ENCODE measurements at places on chromosomes 6 and 20.

- DNase-seq, result no peak
These were observed 218.9 kb downstream of the SLC24A3 start for GRCh38 chr20:19431316-19431700.

DNA sequence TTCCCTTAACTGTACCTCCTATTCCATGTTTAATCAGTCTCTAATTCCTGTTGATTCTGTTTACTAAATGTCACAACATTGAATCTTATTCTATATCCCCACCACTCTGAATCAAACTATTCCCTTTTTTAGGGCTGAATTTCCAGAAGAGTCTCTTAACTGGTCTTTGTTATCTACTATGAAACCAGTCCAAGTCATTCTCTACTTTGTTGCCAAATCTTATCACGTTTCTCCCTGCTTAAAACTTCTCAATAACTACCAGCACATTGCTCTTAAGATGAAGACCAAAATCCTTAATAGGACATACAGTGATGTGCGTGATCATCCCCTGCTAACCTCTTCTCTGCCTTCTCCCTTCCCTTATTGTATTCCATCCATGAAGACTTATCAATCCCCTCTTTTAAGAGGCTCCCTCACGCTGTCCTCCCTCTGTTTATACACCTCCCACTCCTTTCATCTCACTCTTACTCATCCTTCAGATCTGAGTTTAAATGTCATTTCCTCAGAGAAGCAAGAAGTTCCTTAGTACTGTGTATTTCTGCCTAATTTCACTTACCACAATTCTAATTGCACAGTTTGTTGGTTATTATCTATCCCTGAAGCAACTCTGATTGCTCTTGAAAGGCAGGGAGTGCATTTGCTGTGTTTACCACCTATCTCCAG lies 143.0 kb upstream of the AHI1 start:
- DNase-seq, result peak; percentile 44

DNA sequence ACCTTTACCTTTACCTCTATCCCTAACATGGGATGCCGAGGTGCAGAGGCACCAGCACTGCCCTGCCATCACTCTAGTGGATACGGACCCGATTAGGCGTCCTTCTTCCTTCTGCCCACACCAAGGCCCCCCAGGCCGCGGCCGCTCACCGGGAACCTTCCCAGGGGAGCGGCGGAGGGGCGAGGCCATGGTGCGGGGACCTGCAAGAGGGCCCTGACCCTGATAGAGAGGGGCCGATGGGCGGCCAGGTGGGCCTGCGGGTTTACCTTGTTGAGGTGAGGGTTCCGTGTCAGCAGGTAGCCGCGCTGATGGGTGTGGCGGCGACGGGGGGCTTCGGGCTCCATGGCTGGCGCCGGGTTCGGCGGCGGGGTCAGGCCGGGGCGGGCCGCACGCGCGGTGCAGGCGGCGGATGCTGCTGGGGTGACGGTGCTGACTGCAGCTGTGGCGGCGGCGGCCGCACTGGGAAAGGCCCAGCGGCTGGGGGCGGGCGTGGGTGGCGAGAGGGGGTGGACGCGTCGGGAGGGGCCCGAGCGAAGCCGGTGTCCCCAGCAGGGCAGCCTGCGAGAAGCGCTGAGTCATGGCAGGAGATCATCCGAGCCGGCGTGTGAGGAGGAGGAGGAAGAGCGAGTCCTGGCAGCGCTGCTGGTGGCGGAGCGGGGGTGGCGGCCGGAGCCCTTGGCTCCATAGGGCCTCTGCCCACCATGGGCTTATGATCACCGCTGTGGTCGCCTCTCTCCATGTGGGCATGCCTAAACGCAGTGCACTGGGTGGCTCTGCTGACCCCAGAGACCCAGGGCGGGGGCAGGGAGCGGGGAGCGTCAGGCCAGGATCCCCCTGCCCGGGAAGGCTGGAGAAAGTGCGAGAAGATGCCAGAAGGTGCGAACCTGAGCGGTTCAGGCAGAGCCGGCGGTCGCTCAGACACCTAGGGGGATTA lies at the start of gene ME1:
TSS of gene ME1 (minus strand) at position 441 of the 934 bp plus-strand sequence. CDS start at position 344, 97 bp downstream.
- peak; percentile 48 for DNase-seq

- no peak for DNase-seq
These were observed 154.0 kb downstream of the MBOAT1 start for GRCh38 chr6:20058121-20058905.

DNA sequence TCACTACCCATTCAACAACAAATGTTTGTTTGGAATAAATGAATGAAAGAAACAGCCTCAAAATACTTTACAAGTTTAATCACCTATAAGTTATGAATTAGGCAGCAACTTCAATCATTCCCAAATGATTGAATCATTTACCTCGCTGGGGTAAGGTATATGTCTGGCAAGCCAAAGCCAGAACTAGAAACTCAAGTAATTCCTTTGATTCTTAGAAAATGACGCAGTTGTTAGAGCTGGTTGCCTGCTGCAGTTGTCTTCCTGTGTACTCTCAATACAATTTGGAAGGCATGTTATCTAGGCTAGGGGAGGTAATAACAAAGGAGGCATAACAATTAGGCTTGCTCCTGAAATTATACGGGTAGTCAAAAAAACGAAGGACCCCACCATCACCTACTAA lies 160.6 kb downstream of the ATXN1 start:
- DNase-seq, result no peak

DNA sequence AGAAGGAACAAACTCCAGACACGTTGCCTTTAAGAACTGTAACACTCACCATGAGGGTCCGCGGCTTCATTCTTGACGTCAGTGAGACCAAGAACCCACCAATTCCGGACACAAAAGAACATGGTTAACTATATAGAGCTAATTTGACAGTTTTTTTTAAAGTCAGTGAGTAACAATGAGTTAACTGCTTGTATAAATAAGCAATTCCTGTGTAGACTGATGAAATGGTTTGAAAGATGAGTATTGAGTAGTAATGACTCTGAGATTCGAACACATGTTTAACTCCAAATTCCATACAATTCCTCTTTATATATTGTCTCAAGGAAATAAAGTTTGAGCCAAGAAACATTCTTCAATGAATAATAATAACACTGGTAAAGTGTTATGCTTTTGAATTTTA lies 478.0 kb downstream of the MMUT start:
- DNase-seq, result no peak

DNA sequence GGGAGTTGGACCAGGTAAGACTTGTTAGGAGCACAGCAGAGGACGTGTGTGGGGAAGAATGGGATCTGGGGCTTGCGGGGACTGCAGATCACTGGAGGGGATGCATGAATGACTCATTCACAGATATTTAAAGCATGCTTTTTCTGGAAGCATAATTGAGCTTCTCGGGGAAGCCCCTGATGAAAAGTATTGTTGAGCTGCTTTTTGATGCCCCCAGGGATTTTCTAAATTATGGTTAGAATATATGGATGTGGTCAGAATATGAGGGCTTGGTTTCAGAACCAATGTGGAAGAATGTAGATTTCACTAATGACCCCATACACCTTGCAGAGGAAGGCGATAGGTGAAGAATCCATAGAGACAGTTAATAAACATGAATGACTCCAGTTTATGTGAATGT lies 36.1 kb downstream of the GMPR start:
- no peak for DNase-seq

DNA sequence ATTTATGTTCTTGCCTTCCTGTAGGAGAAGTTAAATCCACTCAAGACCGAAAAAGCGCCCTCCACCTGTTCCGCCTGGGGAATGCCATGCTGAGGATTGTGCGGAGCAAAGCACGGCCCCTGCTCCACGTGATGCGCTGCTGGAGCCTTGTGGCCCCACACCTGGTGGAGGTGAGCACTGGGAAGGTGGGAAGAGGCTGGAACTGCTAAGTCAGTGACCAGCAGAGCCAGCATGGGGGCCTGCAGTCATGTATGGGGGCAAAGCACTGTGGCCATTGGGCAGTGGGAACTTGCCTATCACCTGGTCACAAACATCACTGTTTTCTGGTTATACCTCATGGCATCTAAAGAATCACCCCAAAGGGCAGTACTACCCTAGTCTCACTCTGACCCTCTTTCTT lies 78.5 kb upstream of the PBOV1 start:
- DNase-seq, result no peak

DNA sequence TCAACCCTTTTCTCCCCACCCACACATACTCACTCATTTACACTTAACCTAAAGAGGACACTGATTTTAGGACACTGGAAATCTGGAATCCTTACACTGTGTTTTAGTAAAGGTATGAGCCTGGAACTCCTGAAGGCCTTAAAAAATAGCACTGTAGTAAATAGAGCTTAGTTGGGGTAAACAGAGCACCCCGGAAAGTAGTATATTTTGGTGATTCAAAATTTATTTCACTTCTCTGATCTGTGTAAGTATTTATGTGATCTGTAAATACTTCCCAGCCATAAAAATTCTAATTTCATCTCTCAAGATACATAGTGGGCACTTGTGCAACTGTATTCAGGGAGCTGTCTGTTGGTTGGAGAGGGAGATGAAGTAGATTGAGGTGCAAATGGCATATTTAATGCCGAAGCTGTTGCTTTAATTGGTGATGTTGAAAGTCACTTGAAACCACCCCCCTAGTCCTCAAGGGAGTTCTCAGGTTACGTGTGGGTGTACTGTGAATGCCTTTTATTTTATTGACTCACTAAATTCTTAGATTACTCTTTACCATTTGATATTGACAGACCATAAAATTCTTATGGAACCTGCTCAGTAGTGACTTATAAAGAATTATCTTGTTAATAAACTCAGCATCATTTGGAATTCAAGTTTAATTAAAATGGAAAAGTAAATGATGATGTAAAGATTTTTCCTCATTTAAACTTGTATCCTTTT lies 154.9 kb downstream of the SOX4 start:
- DNase-seq, result no peak

DNA sequence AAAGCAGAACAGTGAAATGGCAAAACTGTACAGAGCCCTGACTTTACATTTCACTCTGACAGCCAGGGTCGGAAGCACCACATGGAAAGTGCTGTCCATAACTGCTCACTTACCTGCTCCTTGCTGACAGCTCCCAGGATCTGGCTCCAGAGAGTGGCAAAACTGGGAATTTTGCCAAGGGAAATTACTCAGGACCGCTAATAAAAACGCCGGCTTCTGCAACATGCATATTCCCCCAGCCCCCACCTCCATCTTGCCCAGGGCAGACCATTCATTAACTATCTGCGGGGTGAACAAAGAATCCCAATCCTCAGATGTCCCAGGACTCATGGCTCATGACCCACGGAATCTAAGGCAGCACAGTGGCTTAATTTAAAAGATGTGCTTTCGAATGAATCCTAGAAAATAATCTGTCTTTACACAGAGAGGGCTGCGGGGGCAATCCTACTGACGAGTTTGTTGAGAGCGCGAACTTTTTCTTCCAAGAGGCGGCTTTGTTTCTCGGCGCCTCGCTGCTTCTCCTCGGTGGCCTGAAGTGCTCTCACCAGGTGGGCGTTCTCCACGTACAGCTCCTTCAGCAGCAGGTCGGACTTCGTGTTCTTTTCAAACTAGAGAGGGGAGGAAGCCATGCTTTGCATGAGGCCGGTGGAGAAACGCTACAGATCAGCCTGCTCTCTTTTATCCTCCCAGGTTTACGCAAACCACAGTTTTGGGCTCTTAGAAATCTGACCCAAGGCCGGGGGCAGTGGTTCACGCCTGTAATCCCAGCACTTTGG lies 45.8 kb downstream of the GINS1 start:
- DNase-seq, result no peak

DNA sequence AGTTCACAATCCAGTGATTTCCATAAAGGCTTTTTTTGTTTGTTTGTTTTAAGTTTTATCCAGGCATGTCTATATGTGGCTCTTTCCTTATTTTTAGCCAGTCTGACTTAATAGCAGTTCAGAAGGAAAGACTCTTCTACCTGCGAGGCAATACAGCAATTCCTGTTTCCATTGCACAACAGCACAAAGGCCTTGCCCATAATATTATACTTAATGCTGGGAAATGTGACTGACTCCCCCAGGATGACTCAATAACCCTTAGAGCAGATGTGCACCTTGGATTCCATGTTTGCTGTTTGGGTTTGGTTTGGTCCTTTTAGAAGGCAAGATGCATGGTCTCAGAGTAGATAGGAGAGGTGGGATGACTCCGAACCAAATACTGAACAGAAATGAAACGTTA lies 184.1 kb downstream of the MTFR2 start:
- no peak for DNase-seq

- no peak for DNase-seq
These were observed 39.3 kb upstream of the C20orf144 start for GRCh38 chr20:33622705-33623365.

DNA sequence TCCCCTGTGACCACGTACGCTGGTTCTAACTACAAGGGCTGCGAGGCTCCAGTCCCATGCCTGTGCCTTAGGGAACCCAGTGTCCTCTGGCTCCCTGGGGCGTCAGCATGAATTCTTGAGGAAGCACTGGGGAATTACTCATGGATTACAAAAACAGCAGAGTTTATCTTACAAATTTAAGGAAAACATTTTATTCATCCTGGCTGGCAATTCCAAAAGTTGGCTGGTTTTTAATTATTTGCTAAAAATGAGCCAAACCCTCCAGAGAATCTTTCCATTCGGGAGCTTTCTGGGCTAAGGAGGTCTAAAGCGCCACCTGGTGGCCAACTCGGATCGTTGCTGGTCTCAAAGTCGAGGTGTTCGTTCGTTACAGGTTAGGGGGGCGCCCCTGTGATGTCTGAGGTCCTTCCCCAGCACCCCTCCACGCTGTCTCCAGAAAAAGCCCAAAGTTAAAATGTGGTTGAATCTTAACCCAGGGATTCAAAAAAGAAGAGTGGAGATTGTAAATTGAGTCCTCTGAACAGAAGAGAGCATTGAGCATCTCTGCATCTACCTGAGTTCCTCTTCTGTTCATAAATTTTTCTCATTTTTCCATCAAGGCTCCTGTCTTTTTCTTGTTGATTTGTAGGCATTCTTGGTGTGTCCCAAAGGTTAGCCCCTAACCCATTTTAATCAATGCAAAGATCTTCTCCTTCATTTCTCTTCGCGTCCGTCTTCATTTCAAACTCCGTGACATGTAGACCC lies 99.4 kb downstream of the BFSP1 start:
- DNase-seq, result peak; percentile 14

DNA sequence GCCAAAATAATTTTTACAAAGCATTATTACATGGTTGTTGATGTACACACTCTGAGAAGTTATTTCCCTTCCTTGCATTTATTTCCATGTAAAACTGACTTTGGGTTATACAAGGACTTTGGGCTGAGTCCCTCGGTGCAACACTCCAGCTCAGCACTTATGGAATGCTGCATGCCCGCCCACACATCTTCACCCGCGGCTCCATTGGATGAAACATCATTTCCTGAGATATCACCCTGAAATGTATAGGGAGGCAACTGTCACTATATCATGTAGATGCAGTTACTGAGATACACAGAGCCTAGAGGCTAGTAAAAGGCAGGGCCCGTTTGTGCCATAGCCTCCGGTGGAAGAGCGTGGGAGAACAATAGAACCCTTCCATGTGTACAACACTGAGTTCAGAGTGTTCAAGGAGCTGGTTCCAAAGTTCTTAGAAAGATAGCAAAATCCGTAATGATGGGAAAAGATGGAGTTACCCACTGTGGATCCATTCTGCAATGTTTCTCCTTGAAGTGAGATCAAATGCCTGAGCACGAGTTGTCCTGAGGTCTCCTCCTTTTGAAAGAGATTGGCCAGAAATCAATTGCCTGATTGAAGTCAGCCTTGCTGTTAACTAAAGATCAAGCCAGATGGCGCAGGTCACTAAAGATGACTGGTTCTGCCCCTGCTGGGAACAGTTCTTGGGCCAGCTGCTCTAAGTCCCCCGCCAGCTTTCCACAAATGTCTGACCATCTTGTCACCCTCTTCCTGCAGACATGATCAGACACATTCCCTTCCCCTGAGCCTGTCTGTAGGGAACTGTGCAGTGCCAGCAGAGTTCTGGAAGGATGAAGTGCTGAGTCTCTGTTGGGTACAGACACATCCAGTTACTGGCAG lies 100.9 kb upstream of the IYD start:
- DNase-seq, result no peak
